NCI-H1417 (cell line): ENCODE measurements at places on chromosomes 4 and X.

DNA sequence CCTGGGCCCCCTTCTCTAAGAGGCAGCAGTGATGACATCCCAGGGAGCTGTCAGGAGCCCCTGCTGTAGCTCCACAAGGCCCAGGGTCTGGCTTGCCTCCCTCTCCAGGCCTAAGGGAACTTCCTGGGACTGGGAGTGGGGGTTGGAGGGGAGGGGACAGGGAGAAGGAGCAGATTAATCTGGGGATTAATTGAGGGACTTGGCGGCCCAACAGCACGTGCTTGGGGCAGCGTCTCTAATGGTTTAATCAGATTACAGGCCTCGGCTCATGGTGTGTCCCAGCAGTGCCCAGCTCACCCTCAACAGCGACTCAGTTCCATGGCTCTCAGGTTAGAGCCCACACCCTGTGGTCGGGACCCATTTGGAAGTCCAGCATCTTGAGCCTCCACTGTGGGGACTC, 47.9 kb downstream of the EFNB1 start:
- no peak for DNase-seq

GRCh38 chr4:70608324-70608723, 16.3 kb downstream of the AMBN start:
- DNase-seq: no peak

DNA sequence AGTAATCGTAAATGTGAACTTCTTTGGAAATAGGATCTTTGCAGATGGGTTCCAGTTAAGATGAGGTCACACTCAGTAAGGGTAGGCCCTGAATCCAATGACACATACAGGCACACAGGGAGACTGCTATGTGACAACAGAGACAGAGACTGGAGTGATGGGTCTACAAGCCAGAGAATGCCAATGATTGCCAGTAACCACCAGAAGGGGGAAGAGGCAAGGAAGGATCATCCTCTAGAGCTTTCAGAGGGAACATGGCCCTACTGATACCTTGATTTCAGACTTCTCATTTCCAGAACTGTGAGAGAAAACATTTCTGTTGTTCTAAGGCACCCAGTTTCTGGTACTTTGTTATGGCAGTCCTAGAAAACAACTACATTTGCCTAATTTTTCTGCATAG, 73.1 kb upstream of the CCDC160 start:
- no peak for DNase-seq

DNA sequence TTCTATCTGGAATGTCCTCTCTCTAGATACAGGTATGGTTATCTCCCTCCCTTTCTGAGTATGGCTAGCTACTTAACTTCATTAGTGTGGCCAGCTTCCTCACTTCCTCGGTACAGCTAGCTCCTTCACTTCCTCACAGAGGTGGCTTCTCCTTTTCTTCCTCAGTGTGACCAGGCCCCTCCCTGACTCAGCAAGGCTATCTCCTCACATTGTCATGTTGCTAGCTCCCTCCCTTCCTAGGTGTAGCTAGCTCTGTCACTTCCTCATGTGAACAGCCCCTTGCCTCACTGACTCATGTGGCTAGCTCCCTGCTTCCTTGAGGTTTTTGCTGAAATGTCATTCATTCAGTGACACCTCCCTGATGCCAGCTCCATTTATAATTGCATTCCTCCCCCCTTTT, 67.3 kb upstream of the DDIT4L start:
- DNase-seq: no peak

GRCh38 chrX:120251471-120252011, 929 bp downstream of the ZBTB33 start:
- DNase-seq: peak; percentile 73

DNA sequence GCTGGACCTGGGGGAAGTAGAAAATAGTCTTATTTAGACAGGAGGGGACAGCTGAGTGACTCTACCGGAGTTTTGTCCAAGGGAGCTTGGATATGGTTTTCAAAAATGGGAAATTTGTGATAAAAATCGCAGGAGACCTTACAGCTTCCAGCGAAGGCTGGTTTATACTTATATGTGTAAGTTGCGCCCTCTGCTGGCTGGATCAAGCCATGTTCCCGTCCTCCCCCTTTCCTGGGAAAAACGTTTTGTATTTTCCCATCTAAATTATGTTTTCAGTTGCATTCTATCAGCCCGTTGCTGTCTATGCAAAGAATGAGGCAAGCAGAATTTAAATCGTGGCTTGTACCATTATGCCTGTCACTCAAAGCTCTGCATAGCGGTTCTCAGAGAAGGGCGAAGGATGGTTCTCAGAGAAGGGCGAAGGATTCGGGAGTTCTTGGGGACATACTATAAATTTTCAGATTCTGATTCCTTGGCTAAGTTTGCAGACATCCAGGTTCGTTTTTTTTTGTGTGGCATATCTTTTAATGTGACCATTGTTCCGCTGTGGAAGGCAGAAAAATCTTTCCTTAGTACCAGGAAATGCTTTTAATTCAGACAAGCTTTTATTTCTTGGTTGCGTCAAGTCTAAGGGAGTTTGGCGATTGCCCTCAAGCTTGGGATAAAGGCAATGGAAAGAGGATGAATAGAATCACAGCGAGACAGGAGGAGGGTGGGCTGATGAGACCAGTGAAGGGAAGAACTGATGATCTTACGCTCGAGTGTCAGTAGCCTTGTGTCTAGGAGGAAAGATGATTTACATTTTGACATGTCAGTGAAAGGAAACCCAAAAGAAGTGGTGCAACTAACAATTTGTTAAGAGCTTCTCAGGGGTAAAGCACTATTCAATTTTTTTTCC, 128.5 kb upstream of the ARX start:
- DNase-seq: peak; percentile 81

DNA sequence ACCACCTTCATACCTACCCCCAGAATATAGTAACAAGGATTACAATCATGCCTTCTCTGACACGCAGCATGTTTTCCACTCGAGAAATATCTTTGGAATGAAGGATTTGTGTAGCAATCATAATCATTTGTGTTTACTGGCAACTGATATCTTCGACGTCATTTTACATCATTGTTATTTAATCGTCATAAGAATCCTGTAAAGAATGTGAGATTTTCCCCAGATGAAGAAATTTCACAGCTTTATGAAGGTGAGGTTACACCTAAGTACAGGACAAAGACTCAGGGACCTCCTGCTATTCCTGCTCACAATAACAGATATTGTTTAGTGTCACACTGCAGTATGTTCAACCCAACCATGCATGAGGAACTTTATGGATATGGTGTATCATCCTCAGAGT, 198.2 kb upstream of the LDB2 start:
- no peak for DNase-seq

GRCh38 chrX:44775726-44776125, 68.1 kb upstream of the DUSP21 start:
- no peak for DNase-seq

- no peak for DNase-seq
Measured at GRCh38 chrX:74250574-74250973, 53.4 kb upstream of the ZCCHC13 start.

DNA sequence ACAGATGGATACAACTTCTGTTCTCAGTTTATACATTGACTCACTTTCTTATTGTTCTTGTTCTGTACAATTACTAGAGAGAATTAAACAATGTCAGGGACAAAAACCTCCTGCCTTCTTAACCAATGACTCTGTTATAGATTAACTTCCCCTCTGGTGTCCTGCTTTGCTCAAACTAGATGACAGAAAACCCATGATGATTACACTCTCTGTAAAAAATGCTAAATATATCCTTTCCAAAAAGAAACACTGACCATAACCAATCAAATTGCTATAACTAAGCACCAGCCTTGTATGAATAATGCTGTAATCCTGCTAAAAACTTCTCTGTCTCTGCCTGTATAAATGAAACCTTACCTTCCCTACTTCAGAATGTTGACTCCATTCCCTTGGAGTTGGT, 29.8 kb upstream of the IL13RA2 start:
- no peak for DNase-seq

GRCh38 chr4:26576231-26576739, 7.6 kb upstream of the TBC1D19 start:
- no peak for DNase-seq

- no peak for DNase-seq
Measured at GRCh38 chr4:1566838-1567518, 117.1 kb downstream of the FAM53A start.

DNA sequence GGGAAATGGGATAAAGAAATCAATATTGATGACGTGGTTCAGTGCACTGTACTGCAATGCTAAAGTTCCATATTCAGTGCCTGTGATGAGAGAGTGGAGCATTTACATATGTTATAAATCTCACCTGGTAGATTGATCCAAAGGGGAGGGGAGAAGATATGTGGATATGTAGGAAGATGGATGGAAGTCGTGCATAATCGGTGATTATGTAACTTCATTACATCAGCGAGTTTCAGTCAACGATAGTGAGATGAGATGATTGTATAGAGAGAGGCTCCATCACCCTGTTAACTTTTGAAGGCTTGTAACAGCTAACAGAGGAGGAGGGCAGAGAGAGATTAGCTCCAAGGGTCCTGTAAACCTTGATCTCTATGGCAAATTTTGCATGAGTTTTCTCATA, 1.8 kb downstream of the IL1RAPL1 start:
- no peak for DNase-seq

DNA sequence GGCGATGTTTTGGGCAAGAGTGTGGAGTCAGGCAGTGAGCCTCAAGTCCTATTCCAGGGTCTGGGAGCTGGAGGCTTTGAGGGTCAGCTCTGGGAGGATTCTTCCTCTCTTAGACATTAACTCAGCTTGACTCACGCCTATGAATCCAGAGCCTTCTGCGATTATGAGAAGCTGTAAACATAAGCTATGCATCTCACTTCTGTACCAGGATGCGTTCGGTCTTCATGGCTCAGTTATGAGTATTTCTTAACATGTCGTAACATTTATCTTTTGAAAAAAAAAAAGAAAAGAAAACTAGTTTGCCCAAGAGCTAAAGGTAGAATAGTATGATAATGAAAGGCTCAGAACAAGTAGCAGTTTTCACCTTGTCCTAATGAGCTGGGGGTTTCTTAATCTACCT, 4.6 kb downstream of the SHROOM2 start:
- DNase-seq: no peak

DNA sequence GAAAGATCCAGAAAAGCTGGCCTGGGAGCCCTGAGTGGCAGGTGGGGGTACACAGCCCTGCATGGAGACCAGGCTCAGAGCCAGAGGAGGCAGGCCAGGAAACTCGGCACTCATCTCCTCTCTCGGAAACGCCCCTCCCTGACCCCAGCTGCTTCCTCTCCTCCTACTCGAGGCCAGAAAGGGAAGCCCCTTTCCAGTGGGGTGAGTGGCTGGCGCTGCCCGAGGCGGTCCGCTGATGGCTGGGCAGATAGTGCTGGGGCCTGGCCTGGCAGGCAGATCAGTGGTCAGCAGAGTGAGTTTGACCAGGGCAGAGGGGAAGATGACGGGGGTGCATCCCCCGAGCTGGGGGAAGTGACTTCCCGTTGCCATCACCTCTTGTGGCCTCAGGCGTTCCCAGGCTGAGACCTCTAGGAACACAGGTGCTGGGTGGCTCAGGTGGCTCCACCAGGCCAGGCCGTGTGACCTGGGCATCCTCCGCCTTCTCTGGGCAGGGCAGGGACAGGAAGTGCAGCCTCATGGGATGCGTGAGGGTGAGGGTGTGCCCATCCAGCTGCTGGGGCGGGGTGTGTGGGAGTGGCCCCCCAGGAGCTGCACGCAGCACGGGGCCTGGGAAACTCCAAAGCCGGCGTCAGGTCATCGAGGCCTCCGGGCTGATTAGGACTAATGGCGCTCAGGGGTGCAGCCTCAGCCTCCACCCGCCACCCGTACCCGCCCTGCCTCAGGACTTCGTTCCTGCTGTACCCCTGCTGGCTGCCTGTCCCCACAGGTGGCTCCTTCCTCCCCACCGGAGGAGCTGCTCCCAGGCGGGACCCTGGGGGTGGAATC, 5.7 kb downstream of the SH3BP2 start:
- DNase-seq: no peak

DNA sequence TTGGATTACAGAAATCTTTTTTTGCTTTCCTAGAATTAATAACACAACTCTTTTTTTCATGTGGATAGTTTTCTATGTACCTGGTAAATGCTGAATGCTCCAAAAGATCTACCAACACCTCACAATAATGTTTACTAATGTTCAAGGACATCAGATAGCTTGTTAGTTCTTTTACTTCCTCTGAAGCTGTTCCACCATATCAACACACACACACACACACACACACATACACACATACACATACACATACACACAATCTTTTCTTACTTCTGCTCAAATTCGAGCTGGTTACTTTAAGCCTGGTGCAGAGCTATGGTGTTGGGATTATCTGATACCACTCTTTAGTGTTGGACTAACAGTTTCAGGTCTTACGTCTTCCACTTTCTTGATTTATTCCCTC, 28.3 kb upstream of the TMPRSS11D start:
- no peak for DNase-seq

DNA sequence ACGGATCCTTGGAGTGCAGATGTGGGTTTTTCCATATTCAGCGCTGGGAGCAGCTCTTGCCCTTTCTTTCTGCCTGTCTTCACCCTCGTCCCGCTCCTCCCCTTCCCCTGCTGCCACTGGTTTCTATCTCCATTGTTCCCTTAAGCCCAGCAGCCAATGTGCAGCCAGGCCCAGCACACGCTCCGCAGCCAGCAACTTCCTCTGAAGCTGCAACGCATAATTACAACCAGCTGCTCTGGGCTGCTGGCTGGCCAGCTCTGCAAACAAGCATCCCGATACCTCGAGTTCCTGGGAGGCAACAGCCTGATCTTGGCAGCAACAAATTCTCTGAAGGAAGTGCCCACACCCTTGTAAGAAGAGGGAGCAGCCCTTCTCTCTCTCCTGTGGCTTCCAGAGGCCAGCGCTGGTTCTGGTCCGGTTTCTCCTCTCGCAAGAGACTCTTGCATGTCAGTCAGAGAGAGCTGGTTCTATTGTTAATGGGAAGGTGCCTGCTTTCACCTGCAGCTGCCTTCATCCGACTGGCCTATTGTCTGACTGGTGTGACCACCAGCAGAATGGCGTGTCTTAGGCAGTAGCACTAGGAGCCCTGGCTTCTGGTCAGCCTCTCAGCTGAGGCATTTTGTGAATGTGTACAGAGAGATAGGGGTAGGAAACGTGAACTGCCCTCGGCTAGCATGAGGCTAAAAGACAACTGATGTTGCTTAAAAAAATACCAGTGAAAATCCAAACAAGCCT, 83.8 kb upstream of the MAML3 start:
- DNase-seq: peak; percentile 99

DNA sequence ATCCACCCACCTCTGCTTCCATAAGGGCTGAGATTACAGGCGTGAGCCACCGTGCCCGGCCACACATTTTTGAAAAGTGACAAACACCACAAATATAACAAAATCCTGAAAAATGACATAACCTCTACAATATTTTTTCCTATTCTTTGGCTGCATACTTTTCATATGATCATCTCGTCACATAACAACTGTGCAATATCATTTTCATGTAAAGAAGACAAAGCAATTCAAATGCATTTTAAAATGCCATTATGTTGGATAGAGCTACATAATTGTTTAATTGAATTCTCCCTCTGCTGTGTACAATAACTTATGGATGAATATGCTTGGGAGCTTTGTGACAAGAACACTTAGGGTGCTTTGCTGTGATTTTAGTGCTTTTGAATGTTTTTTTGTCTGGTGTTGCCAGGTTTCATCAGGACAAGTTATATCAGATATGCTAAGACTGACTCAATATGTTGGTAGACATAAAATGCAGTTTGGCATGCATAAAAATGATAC, 132.9 kb downstream of the CHIC2 start:
- no peak for DNase-seq

- DNase-seq: no peak
Measured at GRCh38 chrX:67723580-67724351, 179.9 kb downstream of the AR start.
